ENCODE measurements at places on chromosomes 5 and 9.

- DNase-seq = no peak
Measured at GRCh38 chr9:78746010-78746409, 449.1 kb downstream of the PSAT1 start.

DNA sequence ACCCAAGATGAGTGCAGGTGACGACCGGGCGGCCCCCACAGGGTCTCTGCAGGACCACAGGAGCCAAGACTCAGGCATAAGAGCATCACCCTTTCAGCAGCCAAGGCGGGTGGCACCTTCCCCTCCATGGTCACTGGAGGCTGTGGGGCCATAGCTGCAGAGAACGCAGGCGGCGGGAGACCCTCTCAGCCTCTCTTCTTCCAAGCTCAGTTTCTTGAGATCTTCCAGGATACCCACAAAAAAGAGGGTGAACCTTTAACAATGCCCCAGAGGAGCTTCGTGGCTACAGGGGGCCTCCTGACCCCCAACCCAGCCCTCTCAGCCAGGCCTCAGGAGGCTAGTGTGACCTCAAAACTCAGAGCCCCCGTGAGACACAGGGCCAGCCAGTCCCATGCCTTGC is 5.8 kb upstream of the TBC1D9B start:
- DNase-seq = no peak

- no peak for DNase-seq
Measured at GRCh38 chr5:75538211-75538610, 26.5 kb downstream of the POLK start.

DNA sequence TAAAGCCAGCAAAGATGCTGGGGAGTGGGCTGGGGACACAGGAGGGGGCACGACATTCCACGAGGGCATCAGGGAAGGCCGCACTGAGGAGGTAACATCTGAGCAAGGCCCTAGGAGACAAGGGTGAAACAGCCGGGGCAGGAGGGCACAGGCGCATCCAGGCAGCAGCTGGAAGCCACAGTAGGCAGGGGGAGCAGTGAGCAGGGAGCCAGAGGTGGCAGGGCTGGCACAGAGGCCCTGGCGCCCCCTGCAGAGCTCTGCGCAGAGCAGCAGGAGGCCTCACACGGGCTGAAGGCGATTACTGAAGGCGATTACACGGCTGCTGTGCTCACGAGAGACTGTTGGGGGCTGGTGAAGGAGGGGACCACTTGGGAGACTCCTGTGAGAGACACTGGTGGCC is 15.4 kb downstream of the LMAN2 start:
- peak; percentile 17 for DNase-seq

DNA sequence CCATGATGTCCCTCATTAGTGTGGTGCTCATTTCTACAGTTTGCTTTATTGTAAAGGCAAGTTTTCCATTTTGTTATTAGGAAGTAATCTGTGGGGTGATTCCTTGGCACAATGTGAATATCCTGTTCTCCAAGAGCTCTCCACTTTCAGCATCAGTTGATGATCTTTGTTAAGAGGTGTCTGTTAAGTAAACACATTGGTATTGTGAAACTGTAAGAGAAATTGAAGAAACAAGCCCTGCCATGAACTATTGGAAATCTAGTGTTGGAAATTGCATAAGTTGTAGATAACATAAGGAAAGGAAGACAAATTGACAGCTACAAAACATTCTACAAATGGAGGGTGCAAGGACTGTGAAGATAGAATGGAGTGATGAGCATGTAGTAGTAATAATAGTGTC is 17.2 kb downstream of the RNF14 start:
- no peak for DNase-seq
